ENCODE measurements at places on chromosomes 5 and 9.

DNA sequence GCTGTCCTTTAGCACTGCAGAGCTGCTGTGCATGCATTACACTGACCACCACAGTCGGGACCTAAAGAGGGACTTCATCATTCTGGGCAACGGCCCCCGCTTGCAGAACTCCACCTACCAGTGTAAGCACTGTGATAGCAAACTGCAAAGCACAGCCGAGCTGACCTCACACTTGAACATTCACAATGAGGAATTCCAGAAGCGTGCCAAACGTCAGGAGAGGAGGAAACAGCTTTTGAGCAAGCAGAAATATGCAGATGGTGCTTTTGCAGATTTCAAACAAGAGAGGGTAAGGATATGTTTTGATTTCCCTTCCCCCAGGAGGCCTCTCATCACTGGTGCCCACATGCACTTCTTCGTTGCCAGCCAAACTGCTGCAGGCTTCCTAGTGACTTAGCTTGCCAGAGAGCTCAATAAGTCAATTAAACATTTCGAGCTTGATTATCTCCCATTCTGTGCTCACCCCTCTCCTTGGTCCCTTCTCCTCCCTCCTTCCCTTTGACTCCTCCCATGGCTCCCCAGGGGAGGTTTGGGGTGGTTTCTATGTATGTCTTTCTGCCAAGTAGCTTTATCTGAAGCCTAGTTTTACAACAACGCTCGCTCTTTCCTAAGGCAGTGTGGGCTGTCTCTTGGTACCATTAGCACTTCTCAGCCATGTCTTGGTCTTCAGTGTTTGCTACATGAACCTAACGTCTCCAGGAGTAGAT is 66.7 kb downstream of the ZNF462 start:
- no peak for DNase-seq

DNA sequence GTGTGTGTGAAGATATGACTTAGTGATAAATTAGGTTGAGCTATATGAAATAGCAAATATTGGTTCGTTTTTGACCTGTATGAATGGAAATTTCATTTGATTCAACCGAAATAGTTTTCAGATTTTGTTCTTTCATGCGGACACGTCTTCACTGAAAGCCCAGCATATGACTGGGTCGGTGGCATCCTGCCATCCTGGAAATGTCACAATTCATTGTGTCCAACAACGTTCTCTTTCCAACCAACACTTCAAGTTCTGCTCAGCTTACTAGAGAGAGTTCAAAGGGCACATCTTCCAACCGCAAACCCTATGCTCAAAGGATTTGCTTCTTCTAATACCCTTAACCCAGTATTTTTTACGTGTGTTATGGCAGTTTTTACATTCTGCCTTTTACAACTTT is 252.5 kb downstream of the NTRK2 start:
- DNase-seq: no peak

DNA sequence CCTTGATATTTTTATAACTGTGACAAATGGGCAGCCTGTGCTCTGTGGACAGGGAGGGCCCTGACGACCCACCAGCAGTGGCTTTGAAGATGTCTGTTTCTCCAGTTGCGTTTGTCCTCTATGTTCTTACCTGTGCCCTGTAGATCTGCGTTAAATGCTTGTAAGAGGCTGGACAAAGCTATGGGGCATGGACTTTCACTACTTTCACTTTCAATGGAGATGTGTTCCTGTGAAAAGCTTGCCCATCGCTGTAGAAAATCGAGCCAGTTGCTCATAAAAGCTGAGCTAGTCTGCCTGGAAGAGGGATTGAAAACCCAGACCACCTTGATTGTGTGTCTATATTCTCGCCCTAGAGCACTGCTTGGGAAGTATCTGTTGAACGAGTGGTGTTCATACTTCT is 74.1 kb downstream of the PSAT1 start:
- DNase-seq: no peak

GRCh38 chr5:131950706-131951105 is 5.2 kb upstream of the MEIKIN start:
- DNase-seq: no peak

DNA sequence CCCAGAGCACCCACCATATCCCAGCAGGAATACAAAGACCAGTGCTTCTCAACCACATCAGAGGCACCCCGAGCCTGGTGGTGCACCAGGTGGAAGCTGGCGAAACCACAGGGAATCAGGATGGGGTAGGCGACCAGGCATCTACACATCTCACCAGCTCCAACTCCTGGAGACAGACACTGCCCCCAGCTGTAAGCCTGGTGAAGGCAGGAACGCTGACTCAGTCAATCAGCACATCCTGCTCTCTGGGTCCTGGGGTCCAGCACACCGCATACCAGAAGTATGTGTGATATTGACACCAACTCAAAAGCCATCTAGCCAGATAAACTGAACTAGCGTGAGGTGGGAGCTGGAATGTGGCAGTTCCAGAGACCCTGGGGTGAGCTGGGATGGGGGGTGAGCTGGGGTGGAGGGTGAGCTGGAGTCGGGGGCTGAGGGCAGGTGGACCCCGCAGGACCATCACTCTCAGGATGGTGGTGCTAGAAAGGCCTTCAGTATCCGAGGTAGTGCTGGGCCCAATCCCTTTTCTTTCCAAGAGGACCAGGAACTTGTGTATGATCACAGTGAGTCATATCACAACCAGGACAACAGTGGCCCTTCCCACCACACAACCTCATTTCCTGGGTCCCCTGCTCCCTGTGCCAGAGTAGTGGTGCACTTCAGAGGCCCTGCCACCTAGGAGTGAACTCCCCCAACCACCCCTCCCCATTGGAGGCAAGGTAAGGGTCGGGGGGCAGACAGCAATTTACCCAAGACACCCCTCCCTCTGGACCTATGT is 2.5 kb downstream of the DBN1 start:
- DNase-seq: no peak
